GM23248 (cell line): ENCODE measurements at places on chromosomes 13 and 19. TPM values are rescaled to one million over a fixed set of nuclear protein-coding genes. Genes with fewer than 3 reads are reported as not detected.

GRCh38 chr19:11018179-11018578 is 57.3 kb downstream of the SMARCA4 start:
- DNase-seq, result peak; percentile 39

The KIRREL2 gene
- total RNA-seq, result not detected in 2 replicates

The CDC42EP5 gene
- total RNA-seq, result 39.6 and 51.7 TPM in 2 replicates

DNA sequence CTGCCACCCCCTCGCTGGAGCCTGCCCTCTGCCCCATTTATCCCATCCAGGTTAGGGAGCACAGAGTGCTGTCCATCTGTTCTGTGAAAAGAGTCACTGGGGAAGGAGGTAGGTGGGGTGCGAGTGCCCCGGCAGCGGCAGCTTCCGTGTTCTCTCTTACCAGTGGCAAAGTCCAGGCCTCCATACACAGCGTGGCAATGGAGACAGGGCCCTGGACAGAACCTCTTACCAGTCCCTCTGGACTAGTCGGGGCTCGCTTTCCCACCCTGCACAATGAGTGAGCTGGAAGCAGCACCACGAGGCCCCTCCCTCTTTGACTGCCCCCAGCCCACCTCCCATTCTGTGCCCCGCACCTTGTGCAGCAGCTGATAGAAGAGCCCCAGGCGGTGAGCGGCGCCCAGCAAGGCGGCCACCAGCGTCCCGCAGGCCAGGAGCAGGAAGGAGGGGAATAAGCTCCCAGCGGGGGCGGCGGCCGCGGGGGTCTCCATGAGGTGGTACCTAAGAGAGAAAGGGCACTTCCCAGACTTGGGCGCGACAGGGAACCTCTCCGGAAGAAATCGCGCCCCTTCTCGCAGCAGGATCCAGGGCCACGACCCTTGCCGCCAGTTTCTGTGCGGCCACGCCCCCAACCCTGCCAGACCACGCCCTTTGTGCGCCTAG is 17.5 kb downstream of the SYDE1 start:
- peak; percentile 58 for DNase-seq

DNA sequence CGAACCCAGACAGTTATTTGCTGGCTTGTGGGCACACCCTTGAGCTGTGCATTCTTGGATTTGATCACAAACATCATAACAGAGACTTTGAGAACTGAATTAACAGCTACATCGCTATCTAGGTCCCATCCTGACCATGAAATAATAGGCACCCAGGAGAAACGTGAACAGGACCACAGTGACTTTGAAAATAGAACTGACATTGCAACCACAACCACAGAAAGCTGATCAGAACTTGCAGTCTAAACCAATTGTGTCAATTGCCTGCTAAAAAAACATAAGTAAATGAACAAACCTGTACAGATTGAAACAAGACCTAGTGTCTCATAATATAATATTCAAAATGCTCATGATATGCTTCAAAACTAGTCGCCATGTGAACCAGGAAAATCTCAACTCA is 18.3 kb upstream of the KATNAL1 start:
- DNase-seq, result no peak

DNA sequence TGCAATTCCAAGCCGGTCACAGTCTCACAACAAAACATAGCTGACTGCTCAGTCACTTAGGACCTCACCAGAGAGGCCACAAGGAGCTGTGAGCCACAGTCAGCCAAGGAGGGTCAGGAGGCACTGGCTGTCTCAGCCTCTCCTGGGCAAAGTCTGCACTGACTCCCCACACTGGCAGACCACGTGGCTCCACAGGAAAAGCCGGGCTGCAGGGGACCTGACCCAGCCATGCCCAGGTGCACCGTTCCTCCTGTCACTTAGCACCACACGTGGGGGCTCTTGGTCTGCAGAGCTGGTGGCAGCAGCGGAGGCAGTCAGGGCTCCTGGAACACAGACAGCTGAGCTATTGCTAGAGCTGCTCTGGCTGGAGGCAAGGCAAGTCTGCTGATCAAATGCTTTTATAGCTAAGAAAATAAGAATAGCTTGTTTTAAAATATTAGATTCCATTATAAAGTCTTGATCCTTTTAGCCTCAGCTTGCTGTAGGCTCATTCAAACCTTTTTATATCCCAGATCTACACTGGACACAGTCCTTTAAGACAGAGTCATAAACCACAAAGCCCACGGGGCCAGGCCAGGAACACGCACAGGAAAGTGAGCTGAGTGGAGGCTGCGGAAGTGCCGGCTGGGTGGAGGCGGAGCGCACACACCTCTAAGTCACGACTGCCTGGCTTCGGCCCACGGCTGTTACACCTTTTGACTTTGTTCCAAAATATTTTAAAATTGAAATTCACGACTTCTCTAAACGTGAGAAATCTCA is 744.1 kb downstream of the UQCRFS1 start:
- peak; percentile 89 for DNase-seq

GRCh38 chr19:30504272-30504671 is 132.1 kb downstream of the ZNF536 start:
- DNase-seq, result no peak

GRCh38 chr19:28543244-28543776 is 669.6 kb downstream of the UQCRFS1 start:
- DNase-seq, result no peak

The PROZ gene
- not detected in 2 replicates for total RNA-seq

The ITGBL1 gene
- total RNA-seq, result 459 and 462 TPM in 2 replicates

- DNase-seq, result no peak
Measured at GRCh38 chr19:30873003-30873402, 476.2 kb downstream of the TSHZ3 start.

The FAM216B gene
- not detected in 2 replicates for total RNA-seq

DNA sequence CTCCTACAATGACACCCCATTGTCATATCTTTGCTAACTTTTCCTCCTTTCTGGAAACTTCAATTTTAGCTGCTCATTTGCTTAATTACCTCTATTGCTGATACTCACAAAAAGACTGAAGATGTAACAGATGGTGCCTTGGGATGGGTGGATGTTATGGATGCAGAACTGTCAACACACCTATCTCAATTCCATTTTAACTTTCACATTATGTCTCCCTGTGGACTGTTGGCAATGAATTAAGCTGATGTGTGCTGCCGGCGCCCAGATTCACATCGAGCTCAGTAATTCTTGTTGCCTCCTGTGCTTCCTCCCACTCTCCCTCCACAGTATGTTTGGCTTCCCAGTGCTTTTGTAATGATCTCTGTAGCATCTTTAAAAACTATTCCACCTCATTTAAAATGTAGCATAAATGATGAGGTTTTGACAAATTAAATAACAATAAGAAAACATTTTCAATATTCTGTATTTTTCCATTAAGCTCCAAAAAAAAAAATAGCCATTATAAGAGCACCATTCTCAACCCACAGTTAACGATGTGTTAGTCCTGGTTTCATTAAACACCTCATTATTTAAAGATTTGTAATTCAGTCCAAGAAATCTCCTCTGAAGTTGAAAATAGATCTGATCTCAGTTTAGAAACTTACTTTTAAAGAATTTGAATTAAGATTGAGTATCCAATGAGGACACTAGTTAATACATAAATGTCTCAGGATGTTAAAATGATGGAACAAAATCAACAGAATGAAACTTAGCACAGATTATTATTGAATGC is 99.9 kb upstream of the FAM216B start:
- DNase-seq, result no peak

The UBE2L5 gene
- total RNA-seq, result not detected in 2 replicates

DNA sequence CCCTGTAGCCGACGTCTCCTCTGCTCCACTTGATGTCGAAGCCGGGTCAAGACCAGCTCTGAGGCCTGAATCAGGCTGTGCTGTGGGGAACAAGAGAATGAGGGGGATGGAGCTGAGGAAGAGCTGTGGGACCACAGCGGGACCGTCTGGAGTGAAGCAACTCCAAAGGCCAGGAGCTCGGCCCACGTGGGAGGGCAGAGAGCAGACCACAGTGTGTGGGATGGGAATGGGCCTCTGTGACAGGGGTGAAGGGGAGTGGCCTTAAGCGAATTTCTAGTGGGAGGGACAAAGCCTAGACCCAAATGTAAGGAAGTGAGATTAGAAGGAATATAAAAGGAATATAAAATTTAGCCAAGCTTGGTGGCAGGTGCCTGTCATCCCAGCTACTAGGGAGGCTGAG is 3.8 kb upstream of the SLC8A2 start:
- no peak for DNase-seq

DNA sequence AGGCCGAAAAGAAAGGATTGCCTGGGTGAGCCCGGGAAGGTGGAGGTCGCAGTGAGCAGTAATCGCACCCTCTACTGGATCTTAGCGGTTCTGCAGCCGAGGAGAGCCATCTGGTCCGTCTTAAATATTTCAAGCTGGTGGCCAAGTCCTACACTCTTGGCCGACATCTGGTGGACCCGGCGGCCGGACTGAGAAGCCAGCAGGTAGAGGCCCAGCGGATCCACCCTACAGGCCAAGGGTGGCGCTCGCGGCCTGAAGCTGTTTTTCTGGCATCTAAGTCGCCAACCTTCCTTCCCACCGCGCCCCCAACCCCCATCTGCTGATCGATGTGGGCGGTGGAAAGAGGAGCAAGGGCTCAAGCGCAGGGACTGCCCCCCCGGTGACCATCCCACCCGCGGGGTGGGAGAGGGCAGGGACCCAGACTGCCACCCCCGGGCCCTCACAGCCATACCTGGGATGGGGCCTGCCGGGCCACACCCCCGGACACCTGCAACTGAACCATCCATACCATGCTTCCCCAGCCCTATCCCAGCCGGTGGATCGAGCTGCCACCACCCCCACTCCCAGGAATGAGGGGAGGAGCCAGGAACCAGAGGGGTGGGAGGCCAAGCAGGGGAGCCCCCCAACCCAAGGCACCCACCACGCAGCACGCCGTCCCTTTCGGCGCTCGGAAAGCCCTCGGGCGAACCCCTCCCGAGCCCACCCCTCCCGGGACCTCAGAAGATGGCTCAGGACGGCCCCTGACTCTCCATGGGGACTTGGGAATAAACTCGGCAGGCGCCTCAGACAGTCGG is 46.3 kb upstream of the ZNF730 start:
- peak; percentile 45 for DNase-seq

- no peak for DNase-seq
Measured at GRCh38 chr13:85381082-85381481, 418.1 kb downstream of the SLITRK6 start.

The MUC16 gene
- total RNA-seq, result not detected in 2 replicates

DNA sequence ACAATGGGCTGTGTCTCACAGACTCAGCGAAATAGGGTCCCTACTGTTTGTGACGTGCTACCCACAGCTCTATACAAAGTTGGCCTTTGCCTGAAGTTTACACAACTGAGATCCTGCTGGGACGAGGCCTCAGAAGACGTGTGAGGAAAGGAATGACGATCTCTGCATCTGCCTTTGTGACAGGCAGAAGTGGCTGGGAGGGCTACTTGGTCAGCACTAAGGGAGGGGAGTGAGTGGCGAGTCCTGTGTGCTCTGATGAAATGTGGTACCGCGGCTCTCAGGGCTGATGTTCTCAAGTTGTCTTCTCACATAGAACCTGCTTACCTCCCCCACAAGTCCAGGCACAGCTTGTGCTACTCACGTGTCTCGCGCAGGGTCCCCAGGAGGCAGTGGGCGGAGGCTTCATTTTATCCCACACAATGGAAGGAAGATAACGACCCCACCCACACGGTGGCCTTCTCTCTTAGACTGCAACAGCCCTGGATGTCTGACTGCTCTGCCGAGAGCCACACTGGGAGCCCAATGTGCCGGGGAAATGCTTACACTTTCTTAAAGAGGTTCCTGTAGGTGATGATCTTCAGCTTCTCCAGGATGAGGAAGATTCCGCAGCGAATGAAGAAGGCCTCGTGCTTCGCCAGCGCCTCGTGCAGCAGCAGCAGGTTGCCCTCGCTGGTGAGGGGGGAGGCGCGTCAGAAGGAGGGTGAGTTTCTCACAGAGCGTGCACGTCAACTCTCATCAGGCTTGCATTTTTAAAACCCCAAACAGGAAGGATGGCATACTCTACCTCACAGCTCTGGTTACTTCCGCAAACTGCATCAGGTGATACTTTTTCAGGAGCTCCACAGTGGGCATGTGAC is 21.2 kb downstream of the PROZ start:
- no peak for DNase-seq

The ZNF221 gene
- total RNA-seq, result 3.8 and 7.8 TPM in 2 replicates
